ENCODE measurements at places on chromosomes 11 and 22.

GRCh38 chr11:66850235-66850587 is 6.7 kb upstream of the LRFN4 start:
- DNase-seq: no peak

GRCh38 chr22:43148581-43148980 is 2.8 kb upstream of the TSPO start:
- DNase-seq: no peak

- no peak for DNase-seq
Measured at GRCh38 chr11:131840545-131840944, 470.1 kb downstream of the NTM start.

- DNase-seq: no peak
Measured at GRCh38 chr11:115184901-115185300, 319.3 kb downstream of the CADM1 start.

- DNase-seq: no peak
Measured at GRCh38 chr11:7593481-7593880, 79.7 kb downstream of the PPFIBP2 start.

DNA sequence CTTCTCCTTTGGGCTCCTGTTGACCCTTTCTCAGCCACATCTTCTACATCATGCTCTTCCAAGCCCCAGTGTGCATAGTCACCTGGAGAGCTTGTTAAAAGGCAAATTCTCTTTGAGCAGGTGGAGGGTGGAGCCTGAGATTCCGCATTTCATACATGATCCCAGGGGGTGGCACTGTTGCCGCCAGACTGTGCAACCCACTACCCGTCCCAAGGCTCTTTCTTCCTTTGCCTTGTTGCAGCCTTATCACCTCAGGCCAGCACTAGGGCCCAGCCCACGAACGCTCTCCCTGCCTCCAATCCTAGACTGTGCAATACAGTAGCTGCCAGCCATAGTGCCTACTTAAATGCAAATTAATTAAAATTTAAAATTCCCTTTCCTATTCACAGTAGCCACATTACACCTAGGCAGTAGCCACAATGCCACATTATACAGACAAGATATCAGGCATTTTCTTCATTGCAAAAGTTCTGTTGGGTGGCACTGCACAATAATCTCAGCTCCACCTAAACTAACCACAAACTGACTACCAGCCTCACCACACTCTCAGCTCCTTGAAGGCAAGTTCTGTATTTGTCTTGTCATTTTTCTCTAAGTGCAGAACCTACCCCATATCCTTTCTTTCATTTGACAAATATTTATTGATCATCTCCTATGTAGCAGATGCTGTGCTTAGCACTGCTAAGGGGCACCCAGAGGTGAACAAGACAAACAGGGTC is 4.6 kb upstream of the KCNJ5 start:
- no peak for DNase-seq

- DNase-seq: no peak
Measured at GRCh38 chr11:66409226-66409625, 11.6 kb upstream of the NPAS4 start.

DNA sequence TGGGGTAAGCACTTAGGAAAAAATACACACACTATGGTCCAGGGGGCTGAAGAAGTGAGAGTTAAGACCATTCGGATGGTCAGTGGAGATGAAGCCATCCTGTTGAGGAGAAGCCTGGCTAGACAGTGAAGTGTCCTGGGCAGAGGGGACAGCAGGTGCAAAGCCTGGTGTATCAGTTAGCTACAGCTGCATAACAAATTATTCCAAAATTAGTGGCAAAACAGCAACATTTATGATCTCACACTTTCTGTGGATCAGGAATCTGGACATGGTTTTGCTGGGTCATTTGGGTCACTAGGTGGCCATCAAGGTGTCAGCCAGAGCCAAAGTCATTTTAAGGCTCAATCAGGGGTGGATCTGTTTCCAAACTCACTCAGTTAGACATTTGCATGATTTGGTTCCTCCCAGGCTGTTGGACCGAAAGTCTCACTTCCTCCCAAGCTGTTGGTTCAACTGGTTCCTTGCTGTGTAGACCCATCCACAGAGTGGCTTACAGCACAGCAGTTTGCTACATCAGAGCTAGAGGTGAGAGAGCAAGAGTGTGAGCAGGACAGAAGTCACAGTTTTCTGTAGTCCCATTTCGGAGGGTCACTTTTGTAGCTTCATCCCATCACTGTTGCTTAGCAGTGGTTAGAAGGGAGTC is 80.1 kb upstream of the ALX4 start:
- no peak for DNase-seq

DNA sequence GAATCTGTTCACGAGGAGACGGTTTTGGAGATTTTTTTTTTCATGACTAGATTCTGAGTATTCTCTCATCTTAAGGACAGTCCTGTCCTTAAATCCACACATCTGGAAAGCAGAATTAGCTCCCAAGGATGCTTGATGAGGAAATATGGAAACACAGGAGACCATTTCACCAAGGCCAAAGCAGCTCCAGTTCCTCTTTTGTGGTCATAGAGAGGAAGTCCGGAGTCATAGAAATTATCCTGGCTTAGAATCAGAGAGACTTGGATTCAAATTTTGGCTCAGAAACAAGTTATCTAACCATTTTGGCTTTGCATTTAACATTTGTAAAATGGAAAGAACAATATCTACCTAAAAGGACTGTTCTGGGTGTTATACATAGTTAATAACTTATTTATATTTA is 7.3 kb upstream of the TEAD1 start:
- DNase-seq: no peak

- no peak for DNase-seq
Measured at GRCh38 chr11:117287668-117288067, 3.5 kb upstream of the BACE1-AS start.

- no peak for DNase-seq
Measured at GRCh38 chr11:82174610-82175009, 559.1 kb downstream of the FAM181B start.

DNA sequence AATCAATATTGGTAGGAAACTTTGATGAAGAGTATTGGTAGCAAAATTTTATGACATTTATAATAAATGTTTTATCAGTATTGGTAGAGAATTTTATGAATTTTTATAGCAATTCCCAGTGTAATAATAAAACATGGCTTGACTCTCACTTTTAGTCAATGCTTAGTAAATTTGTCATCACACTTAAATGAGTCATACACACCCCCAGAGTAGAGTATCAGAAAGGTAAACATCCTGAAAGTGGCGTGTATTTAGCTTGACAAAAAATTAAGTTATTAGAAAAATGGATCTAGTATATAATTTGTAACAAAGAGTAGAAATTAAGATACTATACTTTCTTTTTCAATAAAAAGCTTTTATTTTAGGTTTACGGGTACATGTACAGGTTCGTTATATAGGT is 2.6 kb downstream of the MS4A3 start:
- DNase-seq: no peak

DNA sequence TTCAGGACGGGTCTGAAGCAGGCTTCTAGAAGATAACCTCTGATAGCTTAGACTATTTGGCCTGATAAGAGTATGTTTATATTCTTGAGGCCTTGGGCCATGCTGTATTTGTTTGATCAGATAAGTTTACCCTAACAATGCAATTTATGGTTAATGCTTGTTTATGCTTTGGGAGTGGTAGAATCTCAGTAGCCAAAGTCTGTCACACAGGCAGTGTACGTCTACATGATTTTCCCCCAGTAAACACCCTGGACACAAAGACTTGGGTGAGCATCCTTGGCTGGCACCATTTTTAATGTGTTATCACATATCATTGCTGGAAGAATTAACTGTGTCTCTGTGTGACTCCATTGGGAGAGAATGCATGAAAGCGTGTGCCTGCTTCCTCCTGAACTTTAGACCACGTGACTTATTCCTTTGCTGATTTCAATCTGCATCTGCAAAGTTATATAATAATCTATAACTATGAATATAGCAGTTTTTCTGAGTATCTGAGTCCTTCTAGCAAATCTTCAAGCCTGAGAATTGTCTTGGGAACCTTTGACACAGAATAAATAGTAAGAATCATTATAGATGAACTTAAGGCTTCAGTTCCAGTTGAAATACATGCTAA is 172.4 kb downstream of the CASP12 start:
- no peak for DNase-seq

- no peak for DNase-seq
Measured at GRCh38 chr11:1781593-1781975, 17.9 kb upstream of the CTSD start.

- no peak for DNase-seq
Measured at GRCh38 chr11:3781423-3781822, 15.9 kb downstream of the NUP98 start.

DNA sequence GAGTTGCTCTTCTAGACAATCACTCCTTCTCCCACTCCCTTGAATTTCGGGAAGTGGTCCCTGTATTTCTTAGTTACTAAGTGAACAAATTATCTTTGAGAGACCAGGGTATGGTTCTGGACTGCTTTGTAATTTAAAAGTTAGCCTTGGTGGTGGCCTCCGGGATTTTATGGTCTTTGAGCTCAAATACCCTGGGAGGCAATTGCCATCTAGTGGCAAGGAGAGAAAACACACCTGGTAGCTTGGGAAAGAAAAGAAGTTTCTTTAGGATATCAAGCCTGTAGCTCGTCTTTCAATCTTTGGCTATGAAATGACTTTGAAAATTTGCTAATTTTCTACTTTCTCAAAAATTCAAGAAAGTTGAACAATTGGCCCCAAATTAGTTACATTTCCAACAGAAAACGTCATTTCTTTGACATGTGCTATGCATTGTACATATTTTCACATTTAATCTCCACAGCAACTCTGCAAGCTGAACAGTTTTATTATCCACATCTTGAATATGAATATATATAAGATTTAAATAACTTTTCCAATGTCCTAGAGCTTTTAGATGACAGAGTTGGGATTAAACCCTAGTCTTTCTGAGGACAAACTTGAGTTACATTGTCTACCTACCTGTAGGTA is 39.1 kb downstream of the MMP27 start:
- no peak for DNase-seq

DNA sequence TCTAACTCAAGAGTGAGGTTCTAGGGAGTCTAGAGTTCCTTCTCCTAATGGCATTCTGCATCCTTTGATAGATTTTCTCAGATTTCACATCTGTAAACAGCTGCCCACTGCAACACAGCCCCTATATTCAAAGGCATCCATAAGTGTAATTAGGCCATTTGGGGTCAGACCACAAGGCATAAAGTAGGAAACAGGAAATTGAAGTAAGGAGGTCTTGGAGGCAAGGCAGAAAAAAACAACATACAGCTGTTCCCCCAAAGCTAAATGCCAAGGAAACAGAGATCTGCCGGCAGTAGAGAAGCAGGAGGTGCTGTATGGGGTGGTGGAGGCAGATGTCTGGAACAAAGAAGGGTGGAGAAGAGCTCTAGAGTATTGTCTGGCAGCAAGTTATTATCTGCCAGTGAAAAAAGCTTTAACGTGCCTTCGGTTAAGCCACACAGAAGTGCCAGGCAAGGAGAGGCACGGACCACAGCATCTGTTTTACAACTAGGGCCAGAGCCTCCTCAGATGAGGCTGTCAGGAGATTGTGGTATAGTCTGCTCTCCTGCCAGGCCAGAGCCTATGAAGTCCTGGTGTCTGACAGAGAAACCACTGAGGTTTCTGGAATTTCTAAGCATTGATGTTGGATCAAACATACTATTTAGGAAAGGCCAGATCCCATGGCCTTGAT is 100.2 kb upstream of the CHRM4 start:
- DNase-seq: no peak

DNA sequence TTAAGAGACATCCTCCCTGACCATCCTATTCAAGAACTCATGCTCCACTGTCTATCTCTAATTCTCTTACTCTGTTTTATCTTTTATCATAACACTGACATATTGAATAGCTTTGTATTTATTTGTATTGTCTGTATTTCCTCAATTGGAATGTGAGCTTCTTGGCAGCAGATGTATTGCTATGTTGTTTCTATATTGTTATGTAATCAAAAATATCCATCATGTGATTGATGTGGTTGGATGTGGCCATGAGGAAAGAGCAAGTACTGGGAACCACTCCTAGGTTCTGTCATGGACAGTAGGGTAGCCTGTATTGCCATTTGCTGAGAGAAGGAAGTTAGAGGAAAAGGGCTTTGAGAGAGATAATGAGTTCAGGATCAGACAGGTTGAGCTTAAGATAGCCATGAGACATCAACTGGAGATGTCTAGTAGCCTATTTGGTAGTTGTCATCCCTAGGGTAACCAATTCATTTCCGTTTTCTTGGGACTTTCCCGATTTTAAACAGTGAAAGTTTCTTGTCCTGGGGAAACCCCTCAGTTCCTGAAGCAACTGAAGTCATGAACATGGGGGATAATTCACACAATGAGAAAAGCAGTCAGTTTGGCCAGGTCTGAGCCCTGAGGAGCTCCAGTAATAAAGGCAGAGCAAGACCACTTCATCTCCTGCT is 404.5 kb downstream of the INSC start:
- no peak for DNase-seq

GRCh38 chr11:86955111-86955360 is 159 bp downstream of the FZD4 start:
- DNase-seq: no peak

- no peak for DNase-seq
Measured at GRCh38 chr11:100555931-100556330, 131.2 kb upstream of the ARHGAP42 start.

- no peak for DNase-seq
Measured at GRCh38 chr11:93196816-93197379, 893 bp downstream of the SLC36A4 start.

GRCh38 chr22:23066200-23067022 is 3.9 kb upstream of the GNAZ start:
- peak; percentile 9 for DNase-seq

DNA sequence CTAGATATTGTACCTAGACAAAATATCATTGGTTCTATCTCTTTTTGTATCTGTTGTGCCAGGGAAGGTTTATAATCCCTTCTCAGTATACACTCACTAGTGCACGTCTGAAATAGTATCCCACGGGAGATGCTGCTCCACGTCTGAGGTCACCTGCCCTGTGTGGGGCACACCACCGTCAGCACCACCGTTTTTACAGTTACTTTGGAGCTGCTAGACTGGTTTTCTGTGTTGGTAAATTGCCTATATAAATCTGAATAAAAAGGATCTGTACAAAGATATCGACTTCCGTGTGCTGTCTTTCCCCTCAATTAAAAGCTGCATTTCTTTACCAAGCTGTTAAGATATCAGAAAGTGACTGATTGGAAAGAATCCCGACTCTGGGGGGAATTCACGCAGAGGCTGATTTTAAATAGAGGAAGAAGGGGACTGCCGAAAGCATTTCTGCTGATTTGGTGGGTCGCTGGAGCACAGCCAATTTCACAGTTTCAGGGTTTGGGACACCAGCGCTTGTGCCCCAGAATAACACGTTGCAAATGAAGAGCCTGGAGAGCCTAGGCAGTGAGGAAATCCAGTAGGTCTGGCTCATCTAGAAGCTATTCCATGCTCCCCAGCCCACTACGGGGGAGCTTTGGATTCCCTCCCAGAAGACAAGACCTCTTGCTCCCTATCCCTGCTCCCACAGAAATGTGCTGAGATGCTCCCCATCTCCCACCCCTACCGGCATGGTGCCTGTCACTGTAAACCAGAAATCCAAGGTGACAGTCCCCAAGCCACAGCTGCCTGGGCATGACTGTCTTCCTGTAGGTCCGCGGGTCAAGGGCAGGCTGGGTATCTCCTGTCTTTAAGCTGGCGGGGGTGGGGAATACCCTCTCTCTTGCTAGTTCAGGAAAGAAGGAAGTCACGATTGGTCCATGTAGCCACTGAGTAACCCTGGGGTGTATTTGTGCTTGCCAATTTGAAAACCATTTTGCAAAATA is 12.7 kb upstream of the MYO18B start:
- DNase-seq: no peak

All from activated T-cell treated with anti-CD3 and anti-CD28 coated beads, Interleukin-2, amount 50 U/mL, for 1 hour (primary cell).